ENCODE measurements at places on chromosomes 11 and 22.
A peak's percentile ranks its signal among the peaks of the same experiment; 100 is the strongest.

DNA sequence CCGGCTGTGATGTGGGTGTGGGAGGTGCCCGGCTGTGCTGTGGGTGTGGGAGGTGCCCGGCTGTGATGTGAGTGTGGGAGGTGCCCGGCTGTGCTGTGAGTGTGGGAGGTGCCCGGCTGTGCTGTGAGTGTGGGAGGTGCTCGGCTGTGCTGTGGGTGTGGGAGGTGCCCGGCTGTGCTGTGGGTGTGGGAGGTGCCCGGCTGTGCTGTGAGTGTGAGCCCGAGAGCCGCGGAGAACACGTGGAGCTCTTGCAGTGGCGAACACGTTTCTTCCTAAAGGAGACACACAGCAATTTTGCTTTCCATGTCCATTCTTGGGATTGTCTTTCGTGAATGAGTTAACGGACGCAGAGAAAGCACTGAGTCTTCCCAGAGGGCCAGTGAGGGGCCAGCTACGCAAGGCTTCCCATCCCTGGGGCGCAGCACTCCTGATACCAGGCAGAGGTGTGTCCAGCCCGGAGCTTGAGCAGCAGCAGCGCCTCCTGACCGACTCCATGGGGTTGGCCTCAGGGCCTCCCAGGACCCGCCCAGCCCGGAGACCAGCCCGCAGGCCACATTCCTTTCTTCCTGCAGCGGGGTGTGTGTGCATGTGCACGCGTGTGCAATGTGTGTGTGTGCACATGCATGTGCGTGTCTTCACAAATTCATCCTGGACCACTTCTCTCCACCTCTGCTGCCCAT is 245.0 kb upstream of the B3GAT1 start:
- DNase-seq, result peak; percentile 52

- DNase-seq, result no peak
Measured at GRCh38 chr22:19723983-19724827, 866 bp downstream of the GP1BB start.

DNA sequence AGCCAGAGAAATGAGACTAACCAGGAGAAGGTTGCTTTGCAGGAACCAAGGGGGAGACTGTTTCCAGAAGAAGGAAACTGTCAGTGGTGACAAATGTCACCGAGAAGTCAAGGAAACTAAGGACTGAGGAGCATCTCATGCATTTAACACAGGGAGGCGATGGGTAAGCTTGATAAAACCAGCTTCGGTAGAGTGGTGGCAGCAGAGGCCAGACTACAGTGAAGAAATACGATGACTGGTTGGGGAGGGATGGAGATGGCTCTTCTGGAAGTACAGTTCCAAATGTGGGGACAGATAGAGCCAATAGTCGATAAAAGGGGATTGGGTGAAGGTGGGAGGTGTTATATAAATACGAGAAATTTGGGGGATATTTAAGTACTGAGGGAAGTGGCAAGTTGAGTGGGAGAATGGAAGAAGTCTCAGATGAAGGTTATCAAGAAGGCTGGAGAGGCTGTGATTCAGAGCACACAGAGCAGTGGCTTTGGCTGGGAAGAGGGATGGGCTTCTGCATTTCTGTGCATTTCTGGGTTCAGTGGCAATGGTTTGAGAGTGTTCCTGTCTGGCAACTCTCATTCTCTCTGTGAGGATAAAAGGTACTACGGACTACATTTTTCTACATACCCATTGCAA is 29.2 kb downstream of the SC5D start:
- no peak for DNase-seq

GRCh38 chr11:5556596-5557188 is 8.4 kb upstream of the OR52H1 start:
- no peak for DNase-seq

DNA sequence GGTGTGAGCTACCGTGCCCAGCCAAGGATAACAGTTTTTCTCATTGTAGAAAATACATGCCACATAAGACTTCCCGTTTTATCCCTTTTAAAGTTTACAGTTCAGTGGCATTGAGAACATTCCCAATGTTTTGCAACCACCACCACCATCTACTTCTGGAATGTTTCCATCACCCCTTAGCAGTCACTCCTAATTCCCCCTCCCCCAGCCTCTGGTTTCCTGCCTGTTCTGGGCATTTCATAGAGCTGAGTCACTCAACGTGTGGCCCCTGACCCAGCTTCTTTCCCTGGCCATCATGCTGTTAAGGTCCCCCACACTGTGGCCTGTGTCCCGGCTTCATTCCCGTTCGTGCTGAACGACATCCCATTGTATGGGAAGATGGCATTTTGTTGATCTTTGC is 30.7 kb downstream of the FGF4 start:
- no peak for DNase-seq

DNA sequence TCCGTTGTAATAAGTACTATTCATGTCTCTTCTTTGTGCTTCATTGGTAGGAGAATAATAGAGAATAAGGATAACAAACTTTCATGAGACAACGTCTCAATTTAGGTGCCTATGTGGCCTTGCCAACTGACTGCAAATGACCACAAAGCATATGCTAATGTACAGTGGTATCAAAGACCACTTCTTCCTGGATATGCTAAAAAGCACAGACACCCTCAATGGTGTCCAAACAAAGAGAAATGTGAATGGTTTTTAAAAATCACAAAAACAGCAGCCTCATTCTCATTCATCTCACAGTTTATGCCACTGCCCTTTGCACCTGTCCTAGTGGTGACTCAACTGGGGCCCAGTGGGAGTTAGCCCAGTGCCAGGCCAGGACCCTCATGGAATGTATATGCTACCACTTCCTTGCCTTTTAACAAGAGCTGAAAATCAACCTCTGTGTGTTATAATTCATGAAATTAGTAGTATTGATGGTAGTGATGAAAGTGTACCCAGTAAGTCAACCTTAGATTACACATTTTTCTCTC is 65.2 kb upstream of the MTMR2 start:
- DNase-seq, result no peak

GRCh38 chr22:42716649-42717127 is 4.0 kb downstream of the A4GALT start:
- DNase-seq, result no peak

DNA sequence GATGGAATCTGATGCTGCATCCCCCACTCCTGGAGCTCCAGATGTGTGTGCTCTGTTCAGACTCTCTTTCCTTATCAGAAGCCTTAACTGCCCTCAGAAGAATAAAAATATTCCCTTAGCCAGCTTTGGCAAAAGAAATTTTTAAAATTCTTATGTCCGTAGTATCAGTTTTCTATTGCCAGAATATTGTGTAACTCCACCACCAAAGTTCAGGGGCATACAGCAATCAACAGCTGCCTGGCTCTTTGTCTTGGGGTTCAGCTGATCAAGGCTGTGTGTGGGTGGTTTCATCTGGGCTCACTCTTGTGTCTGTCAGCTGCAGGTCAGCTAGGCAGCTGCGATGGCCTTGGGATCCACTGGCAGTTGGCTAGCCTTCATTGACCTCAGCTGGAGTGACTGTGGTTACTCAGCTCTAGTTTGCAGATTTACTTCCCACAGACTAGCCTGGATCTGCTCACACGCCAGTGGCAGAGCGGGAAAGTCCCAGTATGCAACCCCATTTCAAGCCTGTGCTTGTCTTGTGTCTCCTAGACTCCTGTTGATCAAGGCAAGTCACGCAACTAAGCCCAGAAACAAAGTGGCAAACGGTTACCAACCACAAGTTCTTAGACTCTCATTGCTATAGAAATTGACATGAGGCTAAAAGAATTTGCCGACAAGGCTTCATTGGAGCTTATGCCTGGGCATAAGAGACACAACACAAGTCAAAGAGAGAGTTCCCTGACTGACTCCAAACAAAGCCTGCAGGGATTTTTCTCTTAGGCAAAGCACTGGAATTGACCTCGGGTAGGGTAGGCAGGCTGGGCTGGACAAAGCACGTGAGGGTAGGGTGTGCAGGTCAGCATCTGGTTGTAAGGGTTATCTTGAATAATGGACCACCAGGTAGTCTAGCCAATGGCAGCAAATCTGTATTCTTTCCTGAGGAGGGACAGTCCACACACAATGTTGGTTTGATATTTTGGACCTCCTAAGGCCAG is 7.5 kb downstream of the TMEM138 start:
- DNase-seq, result no peak
